ENCODE measurements at places on chromosomes 2 and 18.

DNA sequence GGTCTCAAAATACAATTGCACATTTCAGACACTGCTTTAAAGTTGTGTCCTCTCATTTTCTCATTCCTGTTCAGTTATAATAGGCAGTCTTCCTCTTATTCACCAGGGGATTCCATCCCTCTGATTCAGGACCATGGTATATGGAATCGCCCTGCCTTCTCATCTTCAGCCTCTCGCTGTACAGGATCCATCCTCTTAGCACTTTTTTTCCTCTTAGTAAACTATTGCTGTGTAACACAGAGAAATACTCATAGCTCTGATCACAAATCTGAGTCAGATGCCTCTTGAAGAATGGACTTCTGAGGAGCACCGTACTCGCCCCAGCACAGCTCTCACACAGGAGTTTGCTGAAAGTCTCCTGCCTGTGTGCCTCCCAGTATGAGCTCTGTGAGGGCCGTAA, 11.3 kb downstream of the RMP24 start:
- DNase-seq = no peak

DNA sequence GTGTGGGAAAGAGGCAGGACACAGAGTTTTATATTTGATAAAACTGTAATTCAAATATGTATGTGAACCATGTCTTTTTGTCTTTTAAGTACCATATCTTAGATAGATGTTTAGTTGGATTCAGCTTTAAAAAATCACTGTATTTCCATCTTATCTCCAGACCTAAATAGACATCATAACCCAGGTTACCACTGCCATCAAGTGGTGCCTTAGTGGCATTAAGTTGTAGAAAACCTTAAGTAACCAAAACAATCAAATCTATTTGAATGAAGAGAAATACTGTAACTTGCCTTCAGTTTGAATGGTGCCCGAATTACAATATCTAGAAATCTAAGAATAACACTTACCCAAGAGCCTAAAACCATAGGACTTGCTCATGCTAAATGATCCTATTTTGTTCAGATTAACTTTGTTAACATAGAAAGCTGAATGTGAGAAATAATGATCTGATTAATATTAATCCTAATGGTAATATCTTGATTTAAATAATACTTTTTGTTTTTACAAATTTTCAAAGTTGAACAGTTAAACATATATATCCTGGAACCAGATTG, 92.5 kb upstream of the MAP2 start:
- peak; percentile 7 for DNase-seq

- DNase-seq = no peak
Observed at GRCh38 chr2:224831530-224831929, 115.4 kb upstream of the CCDC195 start.

DNA sequence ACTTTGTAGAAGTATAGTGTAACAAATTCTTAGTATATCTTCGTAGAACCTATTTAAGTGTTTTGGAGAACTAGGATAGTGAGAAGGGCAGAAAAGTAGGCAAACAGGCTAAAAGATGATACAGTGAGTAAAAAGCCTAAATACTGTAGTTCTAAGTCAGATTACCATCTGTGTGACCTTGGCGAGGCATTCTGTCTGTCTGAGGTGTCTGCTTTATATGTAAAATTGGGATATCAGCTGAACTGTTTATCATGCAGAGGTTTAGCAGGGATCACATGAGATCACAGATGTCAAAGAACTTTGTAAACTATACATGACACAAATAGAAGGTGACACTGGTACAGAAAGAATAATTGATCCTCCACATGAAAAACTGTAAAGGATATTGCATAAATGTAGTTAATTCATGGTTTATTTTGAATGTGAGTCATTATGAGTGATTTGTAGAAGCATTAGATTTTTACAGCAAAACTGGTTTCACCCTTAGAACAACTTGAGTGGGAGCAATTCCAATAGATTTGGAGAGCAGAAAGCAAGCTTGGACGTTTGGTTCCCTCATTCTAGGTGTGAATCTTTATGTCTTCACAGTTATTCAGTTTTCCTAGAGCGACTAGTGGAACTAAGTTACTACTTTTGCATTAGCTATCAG, 41.9 kb downstream of the TAF1B start:
- DNase-seq = no peak

- DNase-seq = peak; percentile 21
Observed at GRCh38 chr2:201403880-201404279, 46.7 kb upstream of the FLACC1 start.

DNA sequence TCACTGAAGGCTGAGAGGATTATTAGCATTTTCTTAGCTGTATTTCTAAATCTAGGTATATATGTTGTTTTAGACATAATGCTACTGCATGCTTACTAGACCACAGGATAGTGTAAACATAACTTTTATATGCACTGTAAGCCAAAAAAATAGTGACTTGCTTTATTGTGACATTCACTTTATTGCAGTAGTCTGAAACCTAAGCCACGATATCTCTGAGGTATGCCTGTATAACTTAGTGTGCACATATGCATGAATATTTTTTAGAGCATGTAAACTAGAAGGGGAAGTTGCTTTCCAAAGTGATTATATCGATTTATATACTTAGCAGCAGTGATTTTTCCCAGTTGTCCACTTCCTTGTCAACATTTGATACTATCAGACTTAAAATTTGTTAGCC, 81.8 kb downstream of the SOS1 start:
- no peak for DNase-seq

GRCh38 chr2:150429384-150429961, 58.0 kb downstream of the RND3 start:
- DNase-seq = no peak

DNA sequence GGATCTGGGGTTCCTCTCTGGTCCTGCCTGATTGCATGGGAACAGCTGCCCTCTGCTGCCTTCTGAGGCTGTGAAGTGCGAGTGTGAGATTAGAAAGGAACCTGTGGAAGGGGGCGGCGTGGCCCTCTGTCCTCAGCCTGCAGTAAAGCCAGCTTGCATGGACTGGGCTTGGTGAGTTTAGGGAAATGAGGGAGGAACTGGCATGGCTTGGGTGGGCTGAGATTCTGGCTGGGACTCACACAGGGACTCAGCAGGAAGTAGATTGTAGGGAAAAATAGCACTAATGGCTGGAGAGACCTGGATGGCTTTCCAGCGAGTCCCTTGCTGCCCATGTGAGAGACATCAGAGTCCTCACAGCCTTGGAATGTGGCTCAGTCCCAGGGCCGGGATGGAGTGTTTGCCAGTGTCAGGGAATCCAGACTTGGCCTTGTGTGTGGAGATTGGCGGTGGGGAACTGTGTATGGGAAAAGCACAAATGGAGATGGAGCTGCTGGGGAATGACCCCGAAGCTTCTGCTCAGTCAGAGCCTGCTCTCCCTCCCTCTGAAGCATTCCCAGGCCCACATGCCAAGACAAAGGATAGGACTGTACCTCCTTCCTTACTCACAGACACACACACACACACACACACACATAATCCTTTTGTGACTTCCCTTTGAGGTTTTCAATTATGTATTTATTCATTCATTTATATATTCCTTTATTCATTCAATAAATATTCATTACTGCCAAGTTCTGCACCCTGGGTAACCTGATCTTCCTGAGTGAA, 115.4 kb downstream of the ACAA2 start:
- no peak for DNase-seq

GRCh38 chr2:37096568-37096967, 12.2 kb downstream of the GPATCH11 start:
- no peak for DNase-seq

GRCh38 chr18:6795307-6795706, 65.8 kb downstream of the ARHGAP28 start:
- no peak for DNase-seq

DNA sequence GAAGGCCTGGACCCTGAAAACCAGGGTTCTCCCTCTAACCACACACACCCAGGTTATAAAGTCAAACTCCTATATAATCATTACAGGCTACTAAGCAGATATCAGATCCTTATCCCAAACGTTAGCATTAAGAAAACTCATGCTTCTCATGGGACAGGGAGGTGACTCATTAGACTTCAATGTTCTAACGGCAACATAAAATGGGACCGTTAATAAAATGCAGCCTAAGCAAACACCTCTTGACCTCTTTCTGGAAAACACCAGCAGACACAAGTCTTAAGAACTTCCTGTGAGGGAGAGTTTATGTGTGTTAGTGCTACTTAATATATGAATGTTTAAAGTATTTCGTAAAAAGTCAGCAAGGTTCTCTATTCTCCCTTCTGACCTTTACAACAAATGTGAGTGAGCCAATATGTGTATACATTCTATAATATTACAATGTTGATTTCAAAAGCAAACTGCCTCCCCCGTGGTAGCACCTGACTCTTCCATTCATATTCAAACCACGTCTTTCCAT, 31.7 kb downstream of the LPIN2 start:
- no peak for DNase-seq

DNA sequence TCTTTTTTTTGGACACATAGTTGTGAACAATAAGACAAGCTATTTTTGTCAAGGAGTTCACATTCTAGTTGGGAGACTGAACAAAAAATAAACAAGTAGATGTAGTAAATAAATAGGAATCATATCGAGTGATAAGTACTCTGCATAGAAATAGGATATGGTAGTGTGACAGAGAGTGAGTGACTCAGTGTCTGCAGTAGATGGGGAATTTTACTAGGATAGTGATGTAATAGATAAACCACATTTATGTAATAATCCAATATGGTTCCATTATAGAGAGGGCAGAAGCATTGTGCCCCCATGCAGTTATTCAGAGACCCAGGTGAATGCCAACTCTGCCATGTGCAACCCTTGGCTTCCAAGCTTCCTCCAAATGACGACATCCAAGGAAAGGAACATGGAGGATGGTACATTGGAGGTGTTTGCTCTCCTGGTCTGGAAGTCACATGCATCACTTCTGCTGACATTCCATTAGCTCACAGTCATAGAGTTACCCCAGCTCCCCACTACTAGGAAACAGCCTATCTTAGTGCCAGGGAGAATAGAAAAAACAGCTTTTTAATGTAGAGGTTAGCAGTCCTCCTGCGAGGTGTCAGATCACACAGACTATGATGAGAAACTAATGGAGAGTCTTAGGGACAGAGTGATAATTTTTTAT, 595.4 kb downstream of the NYAP2 start:
- no peak for DNase-seq

GRCh38 chr2:109009920-109010610, 21.0 kb upstream of the EDAR start:
- DNase-seq = no peak

GRCh38 chr2:34481542-34481941, 882.4 kb upstream of the FAM98A start:
- no peak for DNase-seq

Measured in NCI-H2107 (cell line).